ENCODE measurements at places on chromosomes 6 and 20.

DNA sequence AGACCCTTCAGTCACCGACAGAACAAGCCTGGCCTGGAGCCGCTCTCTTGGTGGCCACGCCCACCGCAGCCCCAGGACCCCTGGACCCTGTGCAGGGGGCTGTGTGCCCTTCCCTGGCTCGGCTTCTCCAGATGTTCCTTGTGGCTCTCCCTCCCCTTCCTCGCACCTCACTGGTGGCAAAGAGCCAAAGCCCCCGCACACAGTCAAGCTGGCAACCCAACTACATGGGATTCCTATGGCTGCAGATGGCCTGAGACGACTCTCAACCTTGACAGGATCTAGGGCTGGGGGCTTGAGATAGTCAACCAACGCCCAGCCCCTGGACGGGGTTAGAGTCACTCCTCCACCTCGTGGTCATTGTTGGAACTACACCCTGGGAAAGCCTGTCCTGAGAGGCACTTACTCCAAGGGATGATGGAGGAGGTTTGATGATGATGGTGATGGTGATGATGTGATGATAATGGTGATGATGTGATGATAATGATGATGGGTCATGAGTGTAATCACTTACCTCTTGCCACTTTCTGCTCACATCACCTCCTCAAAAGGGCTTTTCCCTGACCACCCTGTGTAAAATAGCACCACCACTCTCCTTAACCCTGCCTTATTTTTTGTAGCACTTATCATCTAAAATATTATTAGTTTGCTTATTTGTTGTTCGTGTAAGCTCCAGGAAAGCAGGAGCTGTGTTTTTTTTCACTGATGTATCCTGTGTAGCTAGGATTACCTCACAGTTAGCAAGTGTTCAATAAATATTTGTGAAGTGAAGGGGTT is 278.4 kb downstream of the LRFN2 start:
- DNase-seq, result no peak

- DNase-seq, result no peak
These were observed 18.5 kb upstream of the WFDC10A start for GRCh38 chr20:45611054-45611453.

DNA sequence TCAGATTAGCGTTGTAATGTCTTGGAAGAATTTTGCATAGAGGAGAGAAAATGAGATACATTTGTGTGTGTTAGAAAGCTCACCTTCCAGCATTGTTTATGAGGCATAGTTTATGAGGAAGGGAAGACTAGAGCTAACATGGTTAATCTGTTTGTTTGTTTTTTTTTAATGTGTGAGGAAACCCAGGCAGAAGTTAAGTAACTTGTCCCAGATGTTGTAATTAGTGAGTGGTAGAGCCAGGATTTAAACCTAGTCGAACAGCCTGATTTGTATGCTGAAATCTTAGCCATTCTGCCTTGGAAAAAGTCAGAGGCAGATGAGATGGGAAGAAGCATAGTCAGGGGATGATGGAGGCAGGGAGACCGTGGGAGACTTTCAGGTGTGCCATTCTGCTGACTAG is 29.1 kb downstream of the NDUFAF5 start:
- no peak for DNase-seq

DNA sequence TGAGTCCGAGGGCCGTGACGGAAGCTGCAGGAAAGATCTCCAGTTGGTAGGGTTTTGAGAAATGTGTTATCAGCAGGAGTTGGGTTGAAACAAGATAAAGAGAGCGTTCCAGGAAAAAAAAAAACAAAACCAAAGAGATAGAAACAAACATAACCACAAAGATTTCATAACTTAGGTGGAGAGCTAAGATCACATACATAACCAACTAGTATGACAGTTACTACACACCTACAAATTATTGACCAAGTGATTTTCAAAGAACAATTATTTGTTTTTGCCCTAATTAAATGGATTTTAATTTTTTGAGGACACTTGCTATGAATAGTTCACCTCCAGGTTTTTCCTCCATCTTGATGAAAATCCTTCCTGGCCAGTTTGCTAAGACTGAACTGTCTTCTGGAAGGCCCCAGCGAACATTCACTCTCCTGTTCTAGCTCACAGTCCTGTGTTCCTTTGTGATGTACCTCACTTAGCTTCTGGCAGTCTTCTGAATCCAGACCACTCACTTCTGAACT is 69.4 kb downstream of the SNX9 start:
- DNase-seq, result no peak

GRCh38 chr20:54514028-54514607 is 38.7 kb downstream of the DOK5 start:
- DNase-seq, result no peak

GRCh38 chr6:125078602-125079321 is 74.8 kb upstream of the TPD52L1 start:
- DNase-seq, result no peak

DNA sequence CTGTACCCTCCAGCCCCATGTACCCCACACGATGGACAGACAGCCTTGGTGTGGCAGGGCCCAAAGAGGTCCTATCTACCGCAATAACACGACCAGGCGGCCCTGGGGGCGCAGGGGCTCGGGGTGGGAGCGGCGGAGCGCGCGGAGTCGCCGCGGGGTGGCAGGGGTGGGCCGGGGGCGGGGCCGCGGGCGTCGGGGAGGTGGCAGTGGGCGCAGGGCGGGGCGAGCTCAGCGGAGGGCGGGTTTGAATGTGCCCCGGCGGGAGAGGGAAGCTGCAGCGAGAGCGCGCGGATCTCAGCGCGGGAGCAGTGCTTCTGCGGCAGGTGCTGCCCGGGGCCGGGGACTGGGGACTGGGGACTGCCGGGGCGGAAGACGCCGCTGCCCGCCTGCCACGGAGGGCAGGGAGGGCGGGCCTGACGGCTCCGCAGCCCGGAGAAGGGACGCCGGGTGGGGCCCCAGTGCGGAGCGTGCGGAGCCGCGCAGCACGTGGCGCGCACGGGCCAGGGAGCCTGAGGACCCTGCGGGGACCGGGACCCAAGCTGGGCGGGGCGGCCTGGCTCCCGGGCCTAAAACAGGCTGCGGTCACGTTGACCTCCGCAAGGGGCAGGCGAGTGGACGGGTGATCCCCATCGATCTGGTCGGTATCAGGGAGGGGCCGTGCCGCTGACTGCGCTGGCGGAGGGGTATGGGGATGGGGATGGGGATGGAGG is at the start of gene SLC29A1:
TSS of gene SLC29A1 (plus strand) at position 277 of the 710 bp plus-strand sequence. CDS start 3,719 bp downstream, outside the sequence.
- peak; percentile 45 for DNase-seq

DNA sequence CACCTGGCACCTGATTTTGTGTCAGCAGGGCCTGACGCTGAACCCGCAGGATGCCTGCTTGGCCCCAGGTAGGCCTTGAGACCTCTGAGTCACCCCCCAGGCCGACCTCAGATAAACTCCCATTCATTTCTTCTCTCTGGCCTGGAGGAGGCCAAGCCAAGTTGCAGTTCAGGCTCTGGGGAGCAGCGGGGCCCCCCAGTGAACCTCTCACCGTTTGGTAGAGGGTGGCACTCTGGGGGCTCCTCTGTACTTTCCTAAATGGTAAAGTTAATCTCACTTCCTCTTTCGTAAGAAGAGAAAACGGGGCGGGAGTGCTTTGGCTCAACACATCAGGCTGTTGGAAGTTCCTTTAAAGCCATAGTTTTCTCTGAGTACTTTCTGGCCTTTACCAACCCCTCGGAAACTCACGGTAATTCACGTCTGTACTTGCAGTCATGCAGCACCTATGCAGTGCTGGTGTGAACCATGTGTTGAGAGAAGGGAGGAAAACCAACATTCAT is 2.8 kb downstream of the SIRPA start:
- no peak for DNase-seq

DNA sequence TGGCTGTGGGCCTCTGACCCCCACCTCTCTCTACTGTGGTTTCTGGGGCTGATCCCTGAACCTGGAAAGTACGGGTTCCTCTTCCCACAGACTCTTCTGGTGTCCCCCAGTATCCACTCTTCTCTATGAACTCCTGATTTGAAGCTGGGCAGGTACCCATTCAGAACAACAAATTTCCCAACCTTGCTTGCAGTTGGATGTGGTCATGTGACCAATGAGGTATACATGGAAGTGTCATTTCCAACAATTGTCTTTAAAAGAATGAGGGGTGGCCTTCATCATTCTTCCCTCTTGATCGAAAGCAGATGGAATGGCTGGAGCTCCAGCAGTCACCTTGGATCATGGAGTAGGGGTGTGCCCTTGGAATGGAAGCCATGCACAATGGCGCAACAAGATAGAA is 128.0 kb upstream of the MLN start:
- no peak for DNase-seq

Measured in NCI-H1048 (cell line).